HT1080 (cell line): ENCODE measurements at places on chromosomes 7 and 10. TPM values are rescaled to one million over a fixed set of nuclear protein-coding genes. Genes with fewer than 3 reads are reported as not detected.

Gene PON3
- total RNA-seq: not detected in 2 replicates

DNA sequence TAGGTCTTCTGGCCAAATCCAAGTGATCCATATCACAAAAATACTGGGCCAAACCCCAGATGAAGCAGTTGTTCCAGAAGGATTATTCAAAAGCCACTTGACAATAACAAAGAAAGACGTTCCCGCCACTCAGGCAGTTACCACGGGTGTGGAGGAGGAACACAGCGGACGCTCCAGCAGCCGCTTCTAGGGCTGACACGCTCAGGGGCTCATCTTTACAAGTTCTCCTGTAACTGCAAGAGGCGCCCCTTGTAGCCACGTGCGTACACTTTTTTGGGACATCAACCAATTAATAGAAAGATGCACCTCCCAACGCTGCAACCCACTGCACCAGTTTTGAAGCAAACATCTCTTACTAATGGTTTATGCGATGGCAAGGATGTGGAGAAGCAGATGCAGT lies 159.4 kb downstream of the GRID1 start:
- DNase-seq: no peak

DNA sequence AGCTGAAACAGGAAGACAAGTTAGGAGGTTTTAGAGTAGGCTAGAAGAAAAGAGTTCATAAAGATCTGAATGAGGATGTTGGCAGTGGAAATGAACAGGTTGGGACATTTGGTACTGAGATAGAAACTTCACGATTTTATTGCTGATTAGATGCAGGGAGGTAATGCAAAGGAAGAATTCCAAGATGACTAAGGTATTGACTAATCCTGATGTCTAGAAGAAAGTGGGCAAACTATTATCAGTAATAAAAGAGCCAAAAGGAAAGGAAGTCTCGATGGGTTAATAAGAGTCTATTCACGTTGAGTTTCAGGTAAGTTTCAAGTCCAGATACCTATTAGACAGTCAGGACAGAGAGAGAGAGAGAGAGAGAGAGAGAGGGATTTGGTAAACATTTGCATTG lies 631.3 kb upstream of the LRRTM3 start:
- DNase-seq: no peak

Gene ZNF467
- total RNA-seq: 1.7 and 2.4 TPM in 2 replicates

DNA sequence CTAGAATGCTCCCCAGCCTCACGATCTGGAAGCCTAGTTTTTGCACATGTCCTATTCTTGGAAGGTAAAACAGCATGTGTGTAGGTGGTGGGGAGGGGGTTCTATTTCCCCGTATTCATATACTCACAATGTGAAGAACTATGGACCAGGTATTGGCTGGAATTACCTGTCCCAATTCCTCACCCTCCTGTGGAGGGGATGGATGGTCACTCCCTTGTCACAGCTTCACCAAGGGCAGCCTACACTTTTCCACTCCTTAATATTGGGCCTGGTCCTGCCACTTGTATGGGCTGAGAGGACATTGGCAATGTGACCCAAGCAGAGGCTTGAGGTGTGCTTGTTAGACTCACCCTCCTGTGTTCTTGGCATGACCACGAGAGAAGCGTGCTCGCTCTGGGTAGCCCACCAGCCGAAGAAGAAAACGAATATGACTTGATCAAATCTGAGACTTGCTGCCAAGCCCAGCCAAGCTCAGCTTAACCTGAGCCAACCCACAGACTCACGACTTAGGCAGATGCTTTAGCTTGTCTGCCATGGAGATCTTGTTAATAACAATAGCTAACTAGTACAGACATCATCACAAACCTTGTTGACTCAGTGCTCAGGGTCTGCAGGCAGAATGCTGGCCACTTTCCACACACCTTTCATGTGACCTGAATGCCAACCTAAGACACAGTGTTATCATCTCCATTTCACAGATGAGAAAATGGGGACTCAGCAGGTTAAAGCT lies 17.2 kb downstream of the ZNF488 start:
- DNase-seq: no peak

GRCh38 chr7:30896783-30897637 lies 14.6 kb upstream of the AQP1 start:
- no peak for DNase-seq

DNA sequence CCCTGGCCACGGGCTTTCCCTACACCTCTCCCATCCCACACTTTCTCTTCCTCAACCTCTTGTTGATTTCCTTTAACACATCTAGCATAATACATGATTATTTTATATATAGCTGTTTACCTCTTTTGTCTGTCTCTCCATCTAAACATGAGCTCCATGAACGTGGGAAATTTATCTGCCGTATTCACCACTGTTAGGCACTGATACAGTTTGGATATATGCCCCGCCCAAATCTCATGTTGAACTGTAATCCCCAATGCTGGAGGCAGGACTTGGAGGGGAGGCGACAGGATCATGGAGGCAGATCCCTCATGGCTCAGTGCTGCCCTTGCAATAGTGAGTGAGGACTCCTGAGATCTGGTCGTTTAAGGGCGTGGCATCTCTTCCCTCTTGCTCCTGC lies 5.7 kb downstream of the CYTH3 start:
- no peak for DNase-seq

- peak; percentile 29 for DNase-seq
Measured at GRCh38 chr7:66443946-66444345, 184.7 kb upstream of the KCTD7 start.
